Activated T-helper 9 cell treated with anti-CD3 and anti-CD28 coated beads, Interleukin-2, amount 50 U/mL, for 16 hours (primary cell): ENCODE measurements at places on chromosomes 6 and 20.

- no peak for DNase-seq
Observed at GRCh38 chr6:20629509-20629908, 95.3 kb downstream of the CDKAL1 start.

DNA sequence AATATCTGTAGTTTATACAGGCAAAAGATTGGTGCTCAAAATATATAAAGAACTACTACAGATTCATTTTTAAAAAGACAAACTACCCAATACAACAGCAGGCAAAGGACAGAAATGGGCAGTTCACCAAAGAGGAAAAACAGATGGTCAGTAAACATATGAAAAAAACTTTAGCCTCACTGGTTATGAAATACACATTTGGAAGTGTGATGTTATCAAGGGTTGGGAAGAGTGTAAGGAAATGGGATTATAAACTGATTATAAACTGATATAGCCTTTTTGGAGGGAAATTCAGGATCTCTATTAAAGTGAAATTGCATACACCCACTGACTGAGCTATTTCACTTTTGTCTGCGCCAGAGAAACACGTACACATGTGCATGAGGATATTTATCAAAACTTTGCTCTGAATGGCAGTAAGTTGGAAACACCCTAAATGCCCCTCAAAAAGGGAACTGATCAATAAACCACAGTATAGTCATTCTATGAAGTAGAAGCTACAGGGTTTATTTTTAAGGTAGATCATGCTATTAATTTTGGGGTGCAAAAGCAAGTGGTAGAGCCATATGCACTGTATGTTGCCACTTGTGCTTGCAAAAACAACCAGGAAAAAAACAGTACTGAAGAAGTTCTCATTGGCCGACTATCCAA is 32.2 kb upstream of the ARFGEF2 start:
- DNase-seq: no peak

DNA sequence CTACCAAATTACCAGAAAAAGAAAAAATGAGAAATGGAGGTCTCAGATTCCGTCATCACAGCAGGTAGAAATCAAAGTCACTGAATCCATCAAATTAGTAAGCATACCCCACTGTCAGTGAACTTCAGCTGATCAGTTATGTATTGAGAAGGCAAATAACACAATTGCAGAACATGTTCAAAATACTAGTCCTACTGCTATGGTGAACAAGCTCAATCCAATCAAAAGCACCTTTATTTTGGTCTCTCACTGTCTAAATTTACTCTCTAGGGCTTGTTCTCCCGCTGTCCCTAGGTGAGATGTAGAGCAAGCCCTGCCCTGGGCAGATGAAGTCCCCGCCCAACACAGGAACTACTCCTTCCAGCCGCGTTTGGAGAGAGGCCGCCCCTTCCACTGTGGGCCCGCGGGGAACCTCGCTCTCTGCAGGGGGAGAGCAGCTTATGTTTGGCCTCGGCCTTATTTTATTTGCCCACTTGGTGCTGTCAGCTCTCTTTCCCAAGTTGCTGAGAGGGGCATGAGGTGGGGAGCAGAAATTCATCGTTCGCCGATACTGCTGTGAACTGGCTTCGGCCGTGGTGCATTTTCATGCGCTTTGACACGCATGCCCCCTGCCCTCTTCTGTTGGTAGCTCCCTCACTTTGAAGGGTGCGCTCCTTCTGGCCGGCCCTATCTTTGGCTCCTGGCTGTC is 14.3 kb upstream of the MAP1LC3A start:
- DNase-seq: no peak

GRCh38 chr20:38358556-38358955 is 12.3 kb downstream of the LBP start:
- DNase-seq: no peak

DNA sequence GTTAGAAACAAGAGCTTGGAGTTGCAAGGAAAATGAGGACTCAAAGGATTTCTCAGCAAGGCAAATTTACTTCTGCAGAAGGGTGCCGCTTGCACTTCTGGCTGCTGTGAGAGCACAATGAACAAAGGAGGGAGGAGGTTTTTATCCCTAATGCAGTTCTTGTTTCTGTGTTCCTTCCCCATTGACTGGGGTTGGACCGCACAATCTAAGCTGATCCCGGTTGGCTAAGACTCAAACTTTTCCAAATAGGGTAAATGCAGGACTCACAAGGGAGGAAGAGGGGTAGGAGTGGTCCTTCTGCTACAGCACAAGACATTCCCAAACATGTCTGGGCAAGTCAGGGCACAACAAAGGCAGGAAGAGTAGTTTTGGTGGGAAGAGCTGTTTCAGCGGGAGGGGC is 249.6 kb upstream of the MOCS1 start:
- no peak for DNase-seq

DNA sequence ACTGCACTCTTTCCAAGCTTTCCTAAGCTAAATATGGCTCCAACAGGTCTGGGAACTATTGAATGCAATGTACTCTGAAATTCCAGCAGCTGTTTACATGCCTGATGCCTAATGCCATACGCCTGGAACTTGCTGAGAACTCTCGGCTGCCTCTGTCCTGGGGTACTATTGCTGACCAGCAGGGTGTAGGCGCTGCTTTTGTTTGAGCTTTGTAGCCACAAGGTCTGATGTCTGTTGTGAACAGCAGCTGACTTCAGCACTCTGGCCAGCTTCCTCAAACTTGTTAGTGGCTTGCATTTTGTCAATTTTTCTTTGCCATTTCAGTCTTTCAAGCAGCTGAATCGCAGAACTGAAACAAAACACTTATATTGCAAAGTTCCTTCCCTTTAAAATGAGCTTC is 26.7 kb downstream of the SAYSD1 start:
- DNase-seq: no peak

- no peak for DNase-seq
Observed at GRCh38 chr20:38211200-38212097, 46.4 kb upstream of the TGM2 start.
